HEK293T (cell line): ENCODE measurements at places on chromosomes 7 and 10.

DNA sequence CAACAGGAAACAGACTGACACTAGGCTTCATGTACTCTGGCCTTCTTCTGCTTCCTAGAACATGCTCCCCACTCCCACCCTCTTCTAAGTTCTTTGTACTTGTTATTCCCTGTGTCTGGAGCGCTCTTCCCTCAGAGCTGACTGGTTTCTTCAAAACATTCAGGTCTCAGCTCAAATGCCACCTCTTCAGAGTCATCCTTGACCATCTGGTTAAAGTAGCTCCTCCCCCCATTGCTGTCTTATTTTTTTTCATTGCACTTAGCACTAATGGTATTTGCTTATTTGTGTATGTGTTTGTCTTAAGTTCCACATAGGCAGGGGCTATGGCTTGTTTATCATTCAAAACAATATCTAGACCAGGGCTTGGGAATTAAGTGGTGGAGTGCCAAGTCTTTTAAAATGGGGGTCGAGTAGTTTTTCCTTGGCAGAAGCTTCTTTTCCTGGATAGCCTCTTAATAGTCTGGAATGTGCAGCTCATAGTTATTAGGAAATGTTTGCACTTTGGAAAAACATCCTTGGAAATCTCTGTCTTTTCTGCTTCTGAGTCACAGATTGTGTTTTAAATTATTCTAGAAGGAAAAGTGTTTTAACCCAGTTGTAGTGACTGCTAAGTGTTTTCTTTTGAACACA, 60.0 kb downstream of the RALA start:
- no peak for DNase-seq

- no peak for DNase-seq
Measured at GRCh38 chr7:28346676-28347363, 65.5 kb upstream of the CREB5 start.

- no peak for DNase-seq
Measured at GRCh38 chr10:102460836-102461186, 9.5 kb upstream of the C10orf95 start.

GRCh38 chr7:156994417-156994816, 16.0 kb downstream of the MNX1 start:
- no peak for DNase-seq

DNA sequence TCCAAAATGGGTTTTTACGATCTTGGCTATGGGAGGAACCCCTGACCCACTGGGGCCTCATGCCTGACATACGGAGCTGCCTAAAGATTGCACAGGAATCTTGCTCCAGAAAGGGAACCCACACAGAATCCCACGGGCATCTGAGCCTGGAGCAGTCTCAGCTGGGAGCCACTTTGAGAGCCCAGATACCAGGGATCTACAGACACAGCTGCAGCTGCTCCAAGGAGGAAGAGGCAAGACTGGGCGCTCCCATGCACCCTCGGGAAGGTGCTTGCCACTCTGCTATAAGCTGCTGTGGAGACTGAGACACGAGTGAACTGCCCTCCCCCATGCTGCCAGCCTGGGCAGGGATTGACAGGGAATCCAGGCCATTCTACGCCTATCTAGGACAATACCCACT, 202.5 kb downstream of the REEP3 start:
- DNase-seq: no peak

- DNase-seq: no peak
Measured at GRCh38 chr7:894927-895450, 18.6 kb downstream of the GET4 start.

DNA sequence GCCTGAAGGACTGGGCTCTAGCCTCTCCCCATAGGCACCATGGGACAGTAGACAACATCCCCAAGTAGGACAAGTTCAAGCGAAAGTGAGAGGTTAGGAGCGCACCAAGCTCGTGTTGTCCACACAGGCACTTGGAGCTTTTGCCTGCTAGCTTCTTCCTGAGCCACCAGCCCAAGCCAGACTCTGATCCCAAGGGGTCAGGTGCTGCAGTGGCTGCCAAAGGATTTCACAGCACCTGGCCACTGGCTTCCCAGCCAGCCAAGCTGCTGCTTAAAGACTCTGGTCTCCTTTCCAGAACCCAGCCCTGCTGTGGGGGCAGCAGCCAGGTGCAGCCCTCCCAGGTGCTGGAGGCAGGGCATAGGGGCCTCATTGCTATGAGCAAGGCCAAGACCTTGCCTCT, 33.0 kb upstream of the UNC5B start:
- no peak for DNase-seq

DNA sequence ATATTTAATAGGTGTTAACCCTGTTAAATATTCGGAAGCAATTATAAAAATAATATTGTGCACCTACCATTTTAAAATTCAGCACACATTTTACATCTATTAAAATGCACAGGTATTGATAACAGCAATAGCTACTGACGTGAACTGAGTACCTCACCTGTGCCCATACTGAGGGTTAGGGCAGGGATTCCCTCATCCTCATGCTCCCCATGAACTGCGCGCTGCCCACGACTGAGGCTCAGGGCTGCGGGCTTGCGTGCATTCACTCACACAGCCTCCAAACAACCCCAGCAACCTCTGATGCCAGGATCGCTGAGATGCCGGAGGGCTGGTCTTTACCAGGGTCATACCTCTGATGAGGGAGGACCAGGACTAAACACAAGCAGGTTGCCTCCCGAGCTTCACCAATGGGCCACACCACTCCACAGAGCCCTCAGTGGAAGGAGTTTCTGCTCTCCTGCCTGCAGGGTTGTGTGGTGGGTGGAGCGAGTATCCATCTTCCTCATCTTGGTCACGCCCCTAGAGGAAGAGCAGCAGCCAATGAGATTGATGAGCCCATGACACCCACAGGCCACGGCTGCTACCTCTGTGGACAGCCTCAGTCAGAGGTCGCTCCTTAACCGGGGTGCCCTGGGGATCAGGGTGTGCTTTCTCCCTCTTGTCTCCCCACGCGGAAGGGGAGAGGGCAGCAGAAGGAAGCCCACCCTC, 478.3 kb downstream of the TNS3 start:
- DNase-seq: no peak

DNA sequence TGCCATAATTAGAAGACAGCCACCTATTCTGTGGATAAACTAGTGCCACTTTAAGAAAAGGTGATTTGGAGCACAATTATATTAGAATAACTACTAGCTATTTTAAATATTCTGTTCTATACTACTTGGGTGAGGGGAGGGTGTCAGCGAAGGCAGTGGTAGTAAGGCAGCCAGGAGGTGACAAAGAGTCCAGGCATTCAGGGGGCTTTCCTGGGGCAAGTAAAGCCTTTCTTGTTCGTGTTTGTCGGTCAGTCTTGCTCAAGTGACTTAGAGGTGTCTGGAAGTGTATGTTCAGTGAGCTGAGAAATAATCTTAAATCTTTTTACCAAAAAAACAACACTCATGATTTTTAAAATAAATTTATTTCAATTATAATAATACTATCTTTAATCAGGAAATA, 34.4 kb downstream of the ADD3 start:
- no peak for DNase-seq

DNA sequence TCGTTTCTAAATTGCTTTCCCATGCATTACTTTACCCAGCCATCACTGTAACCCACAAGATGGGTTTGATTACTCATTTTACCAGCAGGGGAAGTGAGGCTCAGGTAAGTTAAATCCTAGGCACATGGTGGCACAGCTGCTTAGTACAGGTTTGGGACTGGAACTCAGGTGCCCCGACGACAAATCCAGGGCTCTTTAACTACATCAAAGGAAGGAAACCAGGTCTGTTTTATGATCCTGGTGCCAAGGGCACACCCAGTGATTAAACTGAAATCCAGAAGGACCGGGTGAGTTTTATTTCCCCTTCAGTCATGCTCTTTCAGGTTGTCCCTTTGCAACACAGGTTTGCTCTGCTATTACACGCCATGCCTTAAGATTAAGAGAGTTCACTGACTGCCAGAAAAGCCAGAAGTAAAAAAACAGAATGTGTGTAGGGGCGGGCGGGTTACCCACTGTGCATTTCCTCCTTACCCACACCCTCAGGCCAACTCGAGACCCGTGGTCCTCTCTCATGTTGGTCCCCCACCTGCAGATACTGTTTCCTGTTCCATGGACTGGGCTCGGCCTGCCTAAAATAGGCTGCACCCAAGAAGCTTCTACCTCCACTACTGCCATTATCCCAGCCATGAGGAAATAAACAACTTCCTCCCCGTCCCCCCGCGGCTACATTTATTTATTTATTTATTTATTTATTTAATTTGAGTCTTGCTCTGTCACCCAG, 55.1 kb upstream of the KDM7A start:
- no peak for DNase-seq

DNA sequence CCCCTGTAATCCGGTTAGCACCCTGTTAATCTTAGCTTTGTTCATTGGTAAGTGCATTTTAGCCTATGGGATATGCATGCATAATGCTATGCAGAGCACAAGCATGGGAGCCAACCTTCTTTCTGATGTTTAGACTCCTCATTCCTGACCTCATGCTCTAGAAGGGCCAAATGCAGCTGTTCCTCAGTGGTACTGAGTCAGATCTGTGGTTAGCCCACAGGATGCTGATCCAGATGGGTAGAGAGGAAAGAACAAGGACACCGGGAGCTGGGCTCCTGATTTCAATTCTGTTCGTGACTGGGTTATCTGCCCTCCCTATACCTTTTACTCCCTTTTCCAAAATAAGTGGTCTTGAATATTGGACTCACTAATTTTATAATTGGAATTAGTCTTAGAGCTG, 31.7 kb upstream of the C10orf90 start:
- no peak for DNase-seq
